ENCODE measurements at places on chromosomes 12 and 14.

- DNase-seq, result no peak
Observed at GRCh38 chr14:93317210-93317874, 15.5 kb downstream of the BTBD7 start.

DNA sequence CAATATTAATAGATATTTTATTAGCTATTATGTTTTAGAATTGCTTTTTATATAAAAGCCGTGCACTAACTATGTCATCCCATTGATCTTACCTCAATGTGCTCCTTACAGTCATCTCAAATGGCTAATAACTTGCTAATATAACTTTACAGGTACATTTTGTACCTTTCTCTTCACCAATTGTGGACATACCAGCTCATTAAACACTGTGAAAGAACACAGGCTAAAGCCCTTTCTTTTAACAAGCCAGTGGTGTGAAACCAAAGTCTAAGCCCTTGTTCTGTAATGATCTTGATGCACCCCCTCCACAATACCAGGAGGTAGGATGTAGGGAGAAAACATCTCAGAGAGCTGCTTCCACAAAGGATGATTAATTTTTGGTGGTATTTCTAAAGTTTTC is 675.3 kb upstream of the USP15 start:
- no peak for DNase-seq

DNA sequence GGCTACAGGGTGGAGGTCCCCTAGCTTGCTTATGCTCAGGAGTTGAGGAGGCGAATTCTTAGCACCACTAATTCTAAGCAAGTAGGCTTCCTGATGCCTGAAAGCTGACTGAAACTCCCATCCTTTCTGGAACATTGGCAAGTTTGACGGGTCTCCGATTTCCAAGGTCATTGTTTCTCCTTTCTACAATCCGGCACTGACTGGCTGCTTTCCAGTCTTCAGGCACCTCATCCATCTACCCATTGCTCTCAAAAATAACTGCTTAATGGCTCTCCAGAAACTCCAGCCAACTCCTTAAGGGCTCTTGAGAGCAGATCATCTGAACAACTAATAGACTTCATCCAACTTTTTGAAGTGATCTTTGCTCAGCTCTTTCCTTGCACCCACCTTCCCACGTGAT is 13.3 kb downstream of the REM2 start:
- DNase-seq, result no peak

- DNase-seq, result no peak
Observed at GRCh38 chr12:112207397-112207924, 82.1 kb downstream of the TRAFD1 start.
